ENCODE measurements at places on chromosomes 7 and 10. TPM values are rescaled to one million over a fixed set of nuclear protein-coding genes. Genes with fewer than 3 reads are reported as not detected.

GRCh38 chr7:69025249-69025648 is 573.0 kb upstream of the AUTS2 start:
- no peak for DNase-seq

DNA sequence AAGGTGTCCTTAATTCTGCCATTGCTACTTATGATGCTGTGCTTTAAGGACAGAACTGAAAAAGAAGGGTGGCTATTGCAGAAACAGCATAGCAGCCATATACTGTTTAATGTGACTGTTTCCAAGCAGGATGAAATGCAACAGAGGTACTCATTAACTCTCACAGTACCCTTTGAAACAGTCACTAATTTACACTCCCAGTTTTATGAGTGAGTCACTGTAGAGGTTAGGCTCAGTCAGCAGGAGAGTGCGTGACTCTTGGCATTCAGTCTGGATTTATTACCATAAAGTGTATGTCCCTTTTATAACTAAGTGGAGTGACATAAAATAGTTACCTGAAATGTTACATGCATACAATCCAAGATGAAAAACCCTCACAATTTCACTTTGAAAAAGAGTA is 27.7 kb downstream of the ALDH18A1 start:
- DNase-seq, result no peak

- no peak for DNase-seq
Measured at GRCh38 chr7:67489881-67490280, 493.2 kb downstream of the TYW1 start.

Gene PTPRZ1
- total RNA-seq, result 1.9 TPM

DNA sequence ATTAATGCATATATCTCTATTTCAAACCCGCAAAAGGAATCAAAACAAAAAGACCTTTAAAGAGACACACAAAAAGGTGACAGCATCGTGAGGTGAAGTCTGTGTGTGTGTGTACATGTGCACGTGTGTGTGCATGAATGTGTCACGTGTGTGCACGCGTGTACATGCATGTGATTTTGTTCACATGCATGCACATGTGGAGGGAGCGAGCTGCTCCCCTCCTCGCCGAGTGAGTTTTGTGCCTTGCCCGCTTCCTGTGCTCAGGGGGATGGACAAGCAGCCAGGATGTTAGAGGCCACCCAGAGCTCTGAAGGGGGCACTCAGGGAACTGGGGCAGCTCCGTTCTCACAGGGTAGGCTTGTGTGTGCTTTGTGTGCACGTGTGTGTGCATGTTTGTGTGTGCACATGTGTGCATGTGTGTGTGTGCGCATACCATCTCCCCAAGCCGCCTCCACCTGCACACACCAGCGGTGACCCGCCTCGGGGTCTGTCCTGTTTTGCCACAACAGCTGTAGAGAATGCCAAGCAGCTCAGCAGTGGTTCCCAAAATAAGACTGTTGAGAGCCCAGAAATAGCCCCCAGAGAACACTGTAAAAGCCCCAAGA is 191.2 kb downstream of the PTPRN2 start:
- DNase-seq, result no peak

DNA sequence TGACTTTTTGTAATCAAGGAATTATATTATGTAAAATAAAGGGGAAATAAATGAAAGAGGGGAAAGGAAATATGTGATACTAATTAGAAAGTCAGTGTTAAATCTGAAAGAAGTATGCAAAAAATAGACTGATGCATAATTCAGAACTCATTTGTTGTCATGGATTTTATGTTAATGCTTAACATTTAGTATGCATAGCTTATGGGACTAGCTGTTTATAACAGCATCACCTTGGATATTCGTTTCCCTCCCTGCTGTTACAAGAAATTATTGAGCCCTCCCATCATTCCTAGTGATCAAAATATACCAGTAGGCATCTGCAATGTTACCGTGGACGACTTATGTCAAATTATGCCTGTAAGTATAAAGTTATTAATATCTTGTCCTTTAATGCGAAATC is 85.9 kb downstream of the HECTD2 start:
- DNase-seq, result no peak

- DNase-seq, result no peak
Measured at GRCh38 chr10:26408858-26409494, 29.2 kb upstream of the APBB1IP start.

Gene RNLS
- total RNA-seq, result 18.5 TPM

DNA sequence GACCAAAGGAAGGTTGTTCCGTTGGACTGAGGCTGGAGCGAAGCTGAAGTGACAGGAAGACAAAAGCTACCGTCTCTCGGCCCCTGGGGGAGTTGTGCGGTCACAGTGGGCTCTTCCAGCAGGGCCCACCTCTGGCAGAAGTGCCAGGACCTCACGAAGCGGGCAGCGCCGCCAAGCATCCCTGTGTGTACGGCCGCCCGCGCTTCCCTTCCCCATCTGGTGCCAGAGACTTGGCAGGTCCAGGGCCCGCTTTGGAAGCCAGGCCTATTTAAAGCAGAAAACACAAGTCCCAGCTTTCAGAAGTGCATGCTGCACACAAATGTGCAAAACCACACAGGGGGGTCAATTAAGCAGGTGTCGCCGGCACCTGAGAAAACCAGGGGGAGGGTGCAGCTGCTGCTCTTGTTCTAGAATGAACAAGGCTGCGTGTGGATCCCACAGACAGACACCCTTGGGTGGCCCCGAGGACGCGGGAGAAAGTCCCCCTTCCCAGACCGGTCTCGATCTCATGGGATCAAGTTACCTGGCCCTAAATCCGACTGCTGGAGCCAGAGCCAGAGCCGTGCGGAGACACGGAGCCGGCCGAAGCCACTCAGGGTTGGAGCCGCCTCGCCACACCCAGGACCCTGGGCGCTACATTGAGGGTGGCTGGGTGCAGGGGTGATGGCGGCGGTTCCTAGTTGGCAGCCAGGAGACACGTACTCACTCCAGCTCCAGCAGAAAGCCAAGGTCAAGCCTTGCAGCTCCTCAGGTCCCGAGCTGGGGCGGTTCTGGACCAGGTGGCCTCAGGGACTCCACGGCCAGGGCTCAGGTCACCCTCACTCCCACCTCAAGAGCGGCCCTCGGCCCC is 51.8 kb upstream of the PPP2R2D start:
- DNase-seq, result no peak

DNA sequence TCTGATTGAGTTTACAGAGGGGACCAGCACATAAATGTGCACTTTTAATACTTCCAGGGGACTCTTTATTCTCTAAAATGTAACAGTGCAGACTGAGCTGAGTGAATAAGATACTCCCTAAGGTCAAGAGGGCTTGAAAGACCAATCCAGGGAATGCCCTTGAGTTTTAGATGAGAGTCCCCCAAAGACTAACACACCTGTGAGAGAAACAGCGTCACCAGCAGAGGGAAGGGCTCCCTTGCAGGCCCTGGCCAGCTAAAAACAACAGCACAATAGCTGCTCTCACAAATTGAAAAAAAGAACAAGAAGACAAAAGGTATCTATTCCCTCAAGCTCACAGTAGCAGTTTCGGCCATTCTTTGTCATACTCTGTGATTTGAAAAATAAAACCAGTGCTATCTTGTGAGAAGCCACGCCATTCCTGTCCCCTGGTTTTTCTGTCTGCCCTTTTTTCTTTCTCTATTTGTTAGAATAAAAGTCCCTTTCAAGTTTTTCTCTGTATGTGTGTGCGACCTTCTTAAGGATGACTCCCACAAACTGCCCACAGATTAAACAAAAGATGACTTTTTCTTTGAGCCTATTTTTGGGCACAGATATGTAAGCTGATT is 230.4 kb upstream of the BMPER start:
- no peak for DNase-seq

- peak; percentile 79 for DNase-seq
Measured at GRCh38 chr10:91590142-91590903, 42.5 kb downstream of the PPP1R3C start.

Gene PDK4
- total RNA-seq, result 53.0 TPM

DNA sequence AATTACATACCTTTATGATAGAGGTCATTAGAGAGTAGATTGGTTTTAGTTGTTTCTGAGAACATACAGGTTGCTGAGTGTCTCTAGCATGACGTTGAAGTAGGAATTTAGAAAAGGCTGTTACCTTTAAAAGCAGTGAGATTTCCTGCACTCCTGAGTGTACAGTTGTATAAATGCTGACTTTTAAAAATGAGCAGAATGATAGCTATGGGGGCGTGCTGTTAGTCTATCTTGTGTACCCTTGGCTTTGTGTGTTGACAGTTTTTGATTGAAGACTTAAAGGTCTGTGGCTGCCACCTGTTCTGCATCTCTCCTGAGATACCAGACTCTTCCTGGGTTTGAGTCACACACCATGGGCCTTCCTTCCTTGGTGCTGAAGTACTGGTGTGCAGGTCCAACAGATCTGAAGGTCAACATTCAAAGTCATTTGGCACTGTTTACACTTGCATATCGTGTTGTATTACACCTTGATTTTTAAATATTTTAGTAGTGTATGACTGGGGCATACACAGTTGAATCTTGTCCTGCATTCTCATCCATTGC is 23.8 kb downstream of the DNAJB6 start:
- no peak for DNase-seq

GRCh38 chr7:86928308-86928707 is 131.1 kb downstream of the ELAPOR2 start:
- peak; percentile 14 for DNase-seq

Gene BUD31
- total RNA-seq, result 43.9 TPM

- DNase-seq, result no peak
Measured at GRCh38 chr7:155836216-155837125, 24.2 kb upstream of the SHH start.

Gene CLRN3
- total RNA-seq, result not detected

DNA sequence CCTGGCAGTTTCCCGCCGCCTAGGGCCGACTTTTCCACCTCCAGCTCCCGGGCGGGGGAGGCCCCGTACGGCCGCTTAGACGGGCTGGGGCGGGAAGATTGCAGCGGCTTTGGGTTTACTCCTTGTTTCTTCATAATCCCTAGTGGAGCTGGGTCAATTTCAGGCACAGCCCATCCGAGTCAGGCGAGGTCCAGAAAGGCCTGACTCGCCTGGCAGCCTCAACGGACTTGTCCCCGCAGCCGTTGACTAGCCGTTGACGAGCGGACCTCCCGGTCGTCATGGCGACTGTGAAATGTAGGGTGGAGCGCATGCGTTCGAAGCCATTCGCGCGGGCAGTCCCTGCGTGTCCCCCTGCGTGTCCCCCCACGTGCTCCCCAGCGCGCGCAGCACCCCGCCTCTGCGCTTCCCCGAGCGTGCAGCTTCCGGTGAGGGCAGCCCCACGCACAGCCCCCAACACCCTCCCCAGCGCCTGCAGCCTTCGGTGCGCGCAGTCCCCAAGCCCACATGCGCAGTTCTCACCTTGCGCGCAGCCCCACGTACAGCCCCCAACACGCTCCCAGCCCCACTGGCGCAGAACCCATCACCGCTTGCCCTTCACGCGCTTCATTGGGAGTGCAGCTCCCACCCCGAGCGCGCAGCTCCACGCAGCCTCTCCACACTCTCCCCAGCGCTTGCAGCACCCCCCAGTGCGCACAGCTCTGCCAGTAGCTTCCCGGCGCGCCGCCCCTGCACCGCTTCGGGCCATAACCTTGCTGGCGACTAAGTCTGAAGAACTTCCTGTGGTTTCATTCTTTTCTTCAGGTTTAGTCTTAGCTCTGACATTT is 67.8 kb downstream of the TBX20 start:
- peak; percentile 90 for DNase-seq

Gene NANOS1
- total RNA-seq, result 2.1 TPM

DNA sequence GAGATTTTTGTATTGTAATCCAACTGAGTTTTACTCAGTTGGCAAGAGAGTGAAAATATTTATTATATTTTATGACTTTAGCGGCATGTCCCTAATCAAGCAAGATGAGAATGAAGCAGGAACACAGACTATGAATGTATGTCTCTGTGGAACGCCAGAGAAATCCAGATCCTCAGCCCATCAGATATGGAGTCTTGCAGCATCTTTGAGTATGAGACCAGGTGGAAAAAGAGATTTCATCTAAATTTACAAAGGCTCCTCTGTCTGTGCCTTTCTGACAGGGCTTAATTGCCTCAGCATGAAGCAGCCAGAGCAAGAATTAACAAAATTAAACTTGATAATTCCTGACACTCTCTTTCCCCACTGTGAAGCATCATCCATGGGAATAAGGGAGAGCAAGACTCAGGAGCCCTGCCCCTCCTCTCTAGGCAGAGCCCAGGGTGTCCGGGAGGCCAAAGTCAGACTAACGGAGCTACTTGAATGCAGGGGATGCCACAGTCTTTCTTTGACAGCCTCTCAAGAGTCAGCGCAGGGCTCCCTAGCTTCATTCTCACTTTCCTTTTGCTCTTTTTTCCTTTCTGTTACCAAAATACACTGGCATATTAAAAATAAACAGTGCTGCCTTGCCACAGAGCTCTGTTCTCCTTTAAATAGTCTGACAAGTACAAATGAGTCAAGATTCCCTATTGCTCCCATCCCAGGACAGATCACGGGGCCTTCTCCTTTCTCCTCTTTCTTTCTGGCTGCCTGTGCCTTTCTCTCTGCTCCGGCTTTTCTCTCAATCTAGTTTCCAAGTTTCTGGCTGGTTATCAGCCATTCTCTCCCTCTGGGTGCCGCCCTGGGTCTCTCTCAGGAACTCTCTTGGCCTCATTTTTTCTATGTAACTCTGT is 132.2 kb upstream of the INHBA start:
- DNase-seq, result peak; percentile 41

GRCh38 chr7:24786941-24787340 is 29.7 kb upstream of the GSDME start:
- no peak for DNase-seq

Gene SAMD9L
- 7.4 TPM for total RNA-seq

Gene TDRD1
- total RNA-seq, result 0.85 TPM

DNA sequence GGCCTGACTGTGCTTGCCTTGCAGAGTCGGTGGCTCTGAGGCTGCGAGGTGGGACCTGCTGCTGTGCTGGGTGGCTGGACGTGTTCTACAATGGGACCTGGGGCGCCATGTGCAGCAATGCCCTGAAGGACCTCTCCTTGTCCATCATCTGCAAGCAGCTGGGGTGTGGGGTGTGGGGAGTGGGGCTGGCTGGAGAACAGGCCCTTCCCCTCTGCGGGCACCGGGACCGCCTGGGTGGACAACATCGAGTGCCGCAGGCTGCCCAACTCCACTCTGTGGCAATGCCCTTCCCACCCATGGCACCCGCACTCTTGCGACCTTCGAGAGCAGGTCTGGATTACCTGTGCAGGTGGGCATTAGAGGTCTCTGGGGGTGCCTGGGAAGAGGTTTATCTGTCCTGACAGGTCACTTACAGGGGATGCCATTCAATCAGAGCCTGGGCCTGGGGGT is 10.9 kb downstream of the SCART1 start:
- DNase-seq, result no peak

GRCh38 chr7:12069757-12070156 is 141.3 kb upstream of the TMEM106B start:
- DNase-seq, result no peak

- no peak for DNase-seq
Measured at GRCh38 chr10:104022026-104022425, 55.1 kb downstream of the SLK start.

DNA sequence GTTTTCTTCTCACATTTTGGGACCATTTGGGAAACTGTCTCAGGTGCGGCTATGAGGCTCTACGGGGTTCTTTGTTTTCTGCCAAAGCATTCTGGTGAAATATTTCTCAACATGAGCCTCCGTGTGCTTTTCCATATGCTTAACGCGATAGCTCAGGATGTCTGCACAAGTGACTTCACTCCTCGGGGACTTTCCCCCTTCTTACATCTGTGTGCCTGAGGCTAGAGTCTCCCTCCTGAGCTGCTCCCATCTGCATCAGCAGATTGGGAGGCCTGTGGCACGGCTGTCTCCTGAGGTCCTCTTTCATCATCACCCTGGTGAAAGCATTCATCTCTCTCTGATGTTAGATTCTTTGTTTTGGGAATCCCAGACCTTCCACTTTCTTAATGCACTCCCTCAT is 1190.9 kb downstream of the TYW1 start:
- no peak for DNase-seq

GRCh38 chr7:632831-633210 is 93.7 kb upstream of the DNAAF5 start:
- DNase-seq, result no peak

Gene PIP
- not detected for total RNA-seq
